Melanocyte of skin (primary cell): ENCODE measurements at places on chromosomes 1 and 21. TPM values are rescaled to one million over a fixed set of nuclear protein-coding genes. Genes with fewer than 3 reads are reported as not detected.

Gene LCE1C
- total RNA-seq: not detected in 2 replicates

Gene CYP4A22
- not detected in 2 replicates for total RNA-seq

Gene PTGS2
- total RNA-seq: 4.7 and 15.5 TPM in 2 replicates

Gene ZYG11A
- under 0.01 TPM in 1 of 2 replicates, not detected in the other for total RNA-seq

Gene LMX1A
- not detected in 2 replicates for total RNA-seq

Gene CELA2B
- not detected in 2 replicates for total RNA-seq

Gene PTAFR
- total RNA-seq: under 0.01 and 0.36 TPM in 2 replicates

Gene DVL1
- total RNA-seq: 44.1 and 60.6 TPM in 2 replicates

Gene ABCG1
- total RNA-seq: under 0.01 and 0.73 TPM in 2 replicates

Gene CCDC24
- 2.9 and 3.3 TPM in 2 replicates for total RNA-seq

Gene NTPCR
- total RNA-seq: 21.0 and 23.6 TPM in 2 replicates

Gene OR6N1
- total RNA-seq: not detected in 2 replicates

Gene TEDDM1
- not detected in 2 replicates for total RNA-seq

Gene POLR3C
- 47.8 and 54.5 TPM in 2 replicates for total RNA-seq
